NCI-H146 (cell line): ENCODE measurements at places on chromosomes 2 and 18.
A peak's percentile ranks its signal among the peaks of the same experiment; 100 is the strongest.

DNA sequence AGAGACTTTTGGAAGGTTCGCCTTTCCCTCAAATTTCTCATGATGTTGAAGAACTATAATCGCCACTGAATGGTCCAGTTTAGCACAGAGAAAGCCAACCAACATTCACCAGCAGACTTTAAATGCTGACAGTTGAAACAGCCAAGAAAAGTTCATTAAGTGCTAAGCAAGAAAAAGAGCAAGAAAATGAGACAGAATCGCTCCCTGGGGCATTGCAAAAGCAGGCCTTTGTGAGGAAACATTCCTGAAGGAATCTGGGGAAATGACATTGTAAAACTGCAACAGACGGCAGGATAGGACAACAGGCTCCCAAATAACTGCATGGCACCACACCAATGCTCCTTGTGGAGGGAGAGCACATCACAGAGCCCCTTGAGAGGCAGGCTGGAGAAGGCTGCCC, 269.3 kb upstream of the ID2 start:
- no peak for DNase-seq

GRCh38 chr2:24618680-24619079, 127.6 kb downstream of the NCOA1 start:
- DNase-seq, result no peak

DNA sequence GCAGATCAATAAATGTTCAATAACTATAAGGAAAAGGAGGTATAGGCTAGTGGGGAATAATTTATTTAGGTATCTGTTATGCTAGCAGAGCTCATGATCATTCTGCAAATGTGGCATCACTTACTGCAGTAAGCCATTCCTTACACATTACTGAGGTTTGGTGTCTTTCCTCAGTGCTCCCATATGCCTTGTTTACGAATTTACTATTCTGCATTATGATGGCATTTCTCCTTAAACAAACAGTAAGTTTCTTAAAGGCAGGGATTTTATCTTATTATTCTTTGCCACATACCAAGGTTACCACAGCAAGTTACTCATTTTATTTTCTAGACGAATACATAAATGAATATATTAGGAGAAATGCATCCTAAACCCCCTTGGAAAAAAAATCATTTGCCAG, 88.4 kb downstream of the DSEL start:
- no peak for DNase-seq

- no peak for DNase-seq
Observed at GRCh38 chr2:20781656-20782265, 41.1 kb downstream of the LDAH start.

GRCh38 chr2:75801234-75801982, 90.7 kb upstream of the GCFC2 start:
- DNase-seq, result no peak

GRCh38 chr2:241763551-241764274, 12.9 kb upstream of the GAL3ST2 start:
- no peak for DNase-seq

DNA sequence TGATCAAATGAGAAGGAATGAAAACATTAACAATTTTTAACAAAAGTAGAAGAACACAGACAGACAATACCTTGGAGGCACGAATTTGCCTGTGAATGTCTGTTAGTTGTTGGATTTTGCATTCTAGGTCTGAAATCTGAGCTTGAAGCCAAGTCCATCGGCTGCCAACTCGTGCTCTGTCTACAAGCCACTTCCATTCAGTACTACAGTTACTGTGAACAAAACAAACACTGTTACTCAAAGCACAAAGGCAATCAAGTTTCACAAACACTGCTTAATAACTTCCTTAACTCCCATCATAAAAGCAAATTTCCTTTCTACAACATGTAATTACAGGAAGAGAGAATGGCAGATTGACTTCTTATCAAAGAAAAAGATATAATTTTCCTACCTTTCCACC, 42.2 kb downstream of the KANSL1L start:
- peak; percentile 65 for DNase-seq

- no peak for DNase-seq
Observed at GRCh38 chr18:51506811-51507210, 309.3 kb upstream of the MEX3C start.

DNA sequence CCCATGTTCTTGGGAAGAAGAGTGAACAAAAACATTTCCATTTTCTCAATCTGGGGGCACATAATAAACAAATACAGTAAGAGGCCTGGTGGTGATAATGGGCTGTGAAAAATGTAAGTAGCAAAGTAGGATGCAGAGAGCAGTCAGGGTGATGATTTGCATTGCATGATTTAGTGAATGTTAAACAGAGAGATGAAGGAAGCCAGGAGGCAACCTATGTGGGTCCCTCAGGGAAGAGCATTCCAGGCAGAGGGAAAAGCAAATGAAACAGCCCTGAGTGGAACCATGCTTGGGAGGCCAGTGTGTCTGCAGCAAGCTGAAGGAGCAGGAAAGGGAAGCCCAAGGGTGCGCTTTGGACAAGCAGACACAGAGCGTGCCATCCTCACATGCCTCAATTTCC, 5.4 kb downstream of the VIT start:
- no peak for DNase-seq

DNA sequence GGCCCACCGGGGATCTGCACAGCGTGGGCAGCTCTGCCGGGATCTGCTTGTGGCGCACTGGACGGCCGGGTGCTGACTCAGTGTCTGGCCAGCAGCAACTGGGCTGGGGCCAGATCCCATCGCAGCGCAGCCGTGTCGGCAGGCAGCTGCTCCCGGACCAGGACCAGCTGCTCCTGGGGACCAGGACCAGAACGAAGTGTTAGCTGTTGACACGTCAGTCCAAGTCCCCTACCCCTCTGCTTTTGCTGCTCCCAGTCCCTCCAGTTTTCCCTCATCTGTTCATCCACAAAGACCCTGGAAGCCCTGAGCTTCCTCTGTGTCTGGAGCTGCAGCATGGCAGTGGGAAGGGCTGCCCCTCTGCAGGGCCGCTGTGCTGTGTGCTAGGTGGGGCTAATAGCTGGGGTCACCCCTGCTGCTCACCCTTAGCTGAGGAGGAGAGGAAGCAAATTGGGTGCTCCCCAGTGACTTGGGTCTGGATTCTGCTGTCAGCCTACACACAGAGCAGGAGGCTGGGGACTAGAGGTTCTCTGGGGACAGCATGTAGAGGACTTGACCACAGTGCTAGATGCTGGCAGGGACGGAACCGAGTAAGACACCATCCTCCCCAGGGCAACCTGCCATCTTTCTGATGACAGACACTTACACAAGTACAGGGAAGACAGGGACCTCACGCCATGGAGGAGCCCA, 16.9 kb upstream of the KIF1A start:
- no peak for DNase-seq

- DNase-seq, result no peak
Observed at GRCh38 chr2:170771421-170771937, 1.3 kb downstream of the ERICH2 start.

- DNase-seq, result no peak
Observed at GRCh38 chr18:12492907-12493306, 85.2 kb downstream of the PRELID3A start.

DNA sequence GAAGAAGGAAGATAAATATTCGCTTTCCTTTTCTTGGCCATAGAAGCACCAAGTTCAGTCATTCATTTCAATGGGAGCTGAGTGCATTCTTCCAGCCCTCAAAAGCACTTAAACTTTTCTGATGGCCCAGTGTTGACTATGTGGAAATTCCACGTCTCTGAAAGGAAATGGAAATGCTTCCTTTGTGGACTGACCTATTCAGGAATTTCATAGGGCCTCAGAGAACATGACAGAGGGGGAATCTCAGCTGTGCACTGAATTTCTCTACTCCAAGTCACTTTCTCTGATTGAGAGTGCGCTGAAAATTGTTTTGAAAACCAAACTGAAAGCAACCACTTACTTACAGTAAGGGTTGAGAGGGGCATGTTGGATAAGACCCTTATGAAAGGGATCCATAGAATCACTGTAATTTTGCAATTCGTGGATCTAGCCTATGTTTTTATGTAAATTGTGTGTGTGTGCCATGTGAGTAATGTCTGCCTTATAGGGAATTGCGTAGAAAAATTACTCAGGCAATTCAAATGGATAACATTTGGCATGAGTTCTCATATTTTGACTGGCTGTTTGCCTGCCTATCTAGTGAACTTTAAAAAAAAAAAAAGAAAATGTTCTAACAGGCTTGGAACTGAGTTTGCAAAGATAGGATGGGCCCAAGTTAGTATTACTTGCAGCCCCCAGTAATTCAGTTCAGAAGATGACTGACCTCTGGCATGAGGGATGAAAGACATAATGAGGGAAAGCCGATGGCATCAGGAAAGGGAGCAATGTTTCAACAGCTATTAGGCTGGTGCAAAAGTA, 437.0 kb downstream of the PTPRM start:
- DNase-seq, result no peak

DNA sequence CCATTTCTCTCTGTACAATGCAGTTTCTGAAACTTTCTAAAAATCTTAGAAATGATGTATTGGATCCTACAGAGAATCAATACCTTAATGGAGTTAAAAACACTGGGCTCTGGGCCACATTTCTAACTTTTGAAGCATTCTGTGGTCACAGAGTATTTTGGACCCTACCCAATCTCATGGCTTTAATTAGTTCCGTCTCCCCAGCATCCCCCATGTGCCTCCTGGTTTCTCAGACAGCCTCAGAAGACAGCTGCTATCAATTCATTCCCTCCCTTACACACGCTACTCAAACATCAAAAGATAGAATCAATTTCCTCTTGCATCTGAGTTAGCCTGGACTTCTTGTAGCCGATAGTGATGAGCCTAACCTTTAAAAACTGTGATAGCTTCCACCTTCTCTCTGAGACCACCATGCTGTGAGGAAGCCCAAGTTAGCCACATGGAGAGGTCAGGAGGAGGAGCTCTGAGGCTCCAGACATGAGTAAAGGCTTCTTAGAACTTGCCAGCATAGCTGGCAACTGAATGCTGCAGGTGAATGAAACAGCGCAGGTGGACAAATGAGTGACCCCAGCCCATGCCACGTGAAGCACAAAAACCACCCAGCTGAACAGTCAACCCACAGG, 10.4 kb downstream of the ADCY3 start:
- DNase-seq, result no peak

- no peak for DNase-seq
Observed at GRCh38 chr2:45103351-45104345, 94.4 kb upstream of the SIX2 start.

- DNase-seq, result peak; percentile 65
Observed at GRCh38 chr18:48926420-48926857, 24.3 kb downstream of the SMAD7 start.

DNA sequence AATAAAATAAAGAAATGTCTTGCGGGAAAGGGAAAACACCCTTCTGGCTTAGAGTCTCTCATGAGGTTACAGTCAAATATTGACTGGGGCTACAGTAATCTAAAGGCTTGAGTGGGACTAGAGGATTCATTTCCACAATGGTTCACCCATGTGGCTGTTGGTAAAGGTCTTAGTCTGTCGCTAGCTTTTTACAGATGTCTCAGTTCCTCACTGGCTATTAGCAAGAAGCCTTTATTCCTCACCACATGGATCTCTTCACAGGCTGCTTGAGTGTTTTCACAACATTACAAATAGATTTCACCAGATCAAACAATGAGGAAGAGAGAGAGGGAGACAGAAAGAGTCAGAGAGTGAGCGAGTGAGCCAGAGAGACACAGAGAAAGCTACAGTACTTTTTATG, 8.3 kb upstream of the ZC3H15 start:
- DNase-seq, result no peak

- no peak for DNase-seq
Observed at GRCh38 chr2:46230115-46230571, 67.1 kb upstream of the EPAS1 start.

DNA sequence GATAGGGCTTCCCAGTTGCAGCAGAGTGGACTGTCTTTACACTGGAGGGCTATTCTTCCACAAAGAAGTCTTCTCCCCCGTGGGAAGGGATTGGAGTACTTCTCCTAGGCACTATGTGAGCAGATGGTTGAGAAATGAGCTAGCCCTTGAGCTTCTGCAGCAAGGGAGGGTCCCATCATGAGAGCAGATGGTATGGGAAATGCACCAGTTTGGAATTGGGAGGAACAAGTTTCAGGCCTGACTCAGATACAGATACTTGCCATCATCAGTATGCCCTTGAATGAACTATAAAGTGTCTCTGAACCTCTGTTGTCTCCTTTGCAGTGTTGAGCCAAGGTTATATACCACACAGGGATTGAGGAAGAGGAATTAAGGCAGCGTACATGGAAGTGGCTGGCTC, 757.4 kb downstream of the RNF144A start:
- DNase-seq, result no peak

DNA sequence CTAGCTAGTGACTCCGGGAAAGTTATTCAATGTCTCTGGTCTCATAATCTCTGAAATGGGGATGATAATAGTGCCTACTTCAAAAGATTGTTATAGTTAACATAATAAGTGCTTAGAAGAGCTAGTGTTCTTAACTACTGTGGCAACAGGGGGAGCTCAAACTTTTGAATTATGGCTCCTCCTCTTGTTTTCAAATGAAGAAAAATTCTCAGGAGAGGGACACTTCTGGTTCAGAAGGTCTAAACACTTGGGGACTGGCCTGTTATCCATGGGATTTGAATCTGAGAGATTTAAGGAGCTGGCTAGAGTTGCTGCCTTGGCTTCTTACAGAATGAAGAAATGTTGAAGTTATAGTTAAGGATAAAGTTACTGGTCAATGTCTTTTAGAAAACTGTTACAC, 92.2 kb upstream of the ITGB6 start:
- DNase-seq, result no peak

DNA sequence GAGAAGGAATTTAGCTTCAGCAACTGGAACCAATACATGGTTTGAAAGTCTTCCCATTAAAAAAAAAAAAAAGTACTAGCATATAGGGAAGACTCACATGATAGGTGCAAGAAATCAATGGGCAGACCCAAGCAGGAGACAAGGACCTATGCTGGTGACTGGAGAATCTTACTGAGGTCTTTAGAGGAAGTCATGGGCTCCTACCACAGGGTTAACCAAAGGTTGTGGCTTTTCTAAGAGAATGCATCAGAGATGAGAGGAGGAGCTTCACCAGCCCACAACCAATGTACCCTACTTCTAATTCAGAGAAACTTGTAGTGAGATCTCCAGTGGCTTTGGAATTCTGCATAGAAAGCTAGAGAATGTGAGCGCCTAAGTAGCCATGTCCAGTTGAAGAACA, 207.4 kb downstream of the NCKAP5 start:
- no peak for DNase-seq

DNA sequence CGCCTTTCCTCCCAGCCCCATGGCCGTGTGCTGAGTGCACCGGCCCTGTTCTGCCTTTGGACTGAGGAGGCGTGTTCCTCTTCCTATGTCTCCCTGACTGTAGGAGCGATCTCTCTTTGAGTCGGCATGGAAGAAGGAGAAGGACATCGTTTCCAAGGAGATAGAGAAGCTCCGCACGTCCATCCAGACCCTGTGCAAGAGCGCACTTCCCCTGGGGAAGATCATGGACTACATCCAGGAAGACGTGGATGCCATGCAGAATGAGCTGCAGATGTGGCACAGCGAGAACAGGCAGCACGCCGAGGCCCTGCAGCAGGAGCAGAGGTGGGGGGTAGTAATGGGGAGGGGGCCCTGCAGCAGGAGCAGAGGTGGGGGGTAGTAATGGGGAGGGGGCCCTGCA, 29.4 kb upstream of the ASB1 start:
- no peak for DNase-seq

GRCh38 chr2:193808877-193809276, 1614.1 kb upstream of the TMEFF2 start:
- DNase-seq, result no peak

- peak; percentile 91 for DNase-seq
Observed at GRCh38 chr2:5691221-5691984, 781 bp upstream of the SOX11 start.

GRCh38 chr18:31572368-31572767, 19.3 kb upstream of the TTR start:
- DNase-seq, result no peak

- no peak for DNase-seq
Observed at GRCh38 chr18:3451989-3452749, 2.2 kb downstream of the TGIF1 start.

- DNase-seq, result peak; percentile 59
Observed at GRCh38 chr2:101770726-101771125, 73.2 kb downstream of the MAP4K4 start.
